ENCODE measurements at places on chromosomes 11 and 22.

DNA sequence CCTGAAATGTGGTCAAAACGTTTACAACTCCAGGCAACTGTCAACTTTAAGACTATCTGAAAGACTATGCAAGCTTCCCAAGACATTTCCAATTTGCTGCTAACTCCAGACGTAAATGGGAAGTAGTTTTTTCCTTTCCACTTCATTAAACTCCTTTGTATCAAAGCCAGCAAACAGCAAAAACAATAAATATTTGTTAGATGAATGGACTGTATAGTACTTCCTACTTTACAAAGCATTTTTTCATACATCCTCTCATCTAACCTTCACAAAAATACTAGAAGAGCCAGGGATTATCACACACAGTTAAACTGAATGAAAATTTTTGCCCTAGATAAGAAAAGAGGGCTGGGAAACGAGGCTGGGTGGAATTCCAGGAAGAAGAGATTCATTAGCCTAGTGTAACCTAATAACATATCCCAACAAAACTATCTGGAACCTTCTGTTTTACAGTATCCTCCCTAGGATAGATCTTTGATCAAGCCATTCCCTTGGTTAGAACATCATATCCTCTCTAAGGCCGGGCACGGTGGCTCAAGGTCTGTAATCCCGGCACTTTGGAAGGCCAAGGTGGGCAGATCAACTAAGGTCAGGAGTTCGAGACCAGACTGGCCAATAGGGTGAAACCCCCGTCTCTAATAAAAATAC, 10.4 kb downstream of the NUP98 start:
- DNase-seq, result no peak

DNA sequence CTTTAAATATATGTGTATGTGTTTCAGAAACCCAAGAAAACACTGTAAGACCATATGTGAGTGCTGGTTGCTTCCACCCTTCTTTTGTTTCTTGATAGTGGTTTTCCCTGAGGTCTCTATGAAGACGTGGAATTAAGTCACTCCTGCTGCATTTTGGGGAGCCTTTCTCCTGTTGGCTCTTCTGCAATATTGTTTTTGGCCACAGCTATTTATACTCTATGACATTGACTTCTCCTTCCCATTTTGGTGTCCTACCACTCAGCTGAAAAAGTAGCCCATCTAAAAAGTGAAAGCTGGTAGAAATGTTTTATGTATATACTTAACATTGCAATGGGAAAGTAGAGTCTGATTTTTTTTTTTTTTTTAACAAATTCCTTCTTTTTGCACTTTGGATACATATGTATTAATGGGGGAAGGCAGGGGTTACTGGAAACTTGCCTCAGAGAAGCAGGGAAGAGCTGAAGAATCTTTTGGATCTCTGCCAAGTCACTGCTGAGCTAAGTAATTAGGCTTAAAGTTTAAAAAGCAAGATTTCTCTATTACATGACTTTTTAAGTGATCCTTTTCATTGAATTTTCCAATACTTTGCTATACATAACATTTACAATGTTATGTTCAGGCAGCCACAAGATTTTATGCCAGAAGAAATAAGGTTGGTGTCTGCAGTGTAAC, 1.8 kb downstream of the TTC17 start:
- DNase-seq, result no peak

- no peak for DNase-seq
These were observed 82.3 kb downstream of the YAP1 start for GRCh38 chr11:102192349-102193066.

DNA sequence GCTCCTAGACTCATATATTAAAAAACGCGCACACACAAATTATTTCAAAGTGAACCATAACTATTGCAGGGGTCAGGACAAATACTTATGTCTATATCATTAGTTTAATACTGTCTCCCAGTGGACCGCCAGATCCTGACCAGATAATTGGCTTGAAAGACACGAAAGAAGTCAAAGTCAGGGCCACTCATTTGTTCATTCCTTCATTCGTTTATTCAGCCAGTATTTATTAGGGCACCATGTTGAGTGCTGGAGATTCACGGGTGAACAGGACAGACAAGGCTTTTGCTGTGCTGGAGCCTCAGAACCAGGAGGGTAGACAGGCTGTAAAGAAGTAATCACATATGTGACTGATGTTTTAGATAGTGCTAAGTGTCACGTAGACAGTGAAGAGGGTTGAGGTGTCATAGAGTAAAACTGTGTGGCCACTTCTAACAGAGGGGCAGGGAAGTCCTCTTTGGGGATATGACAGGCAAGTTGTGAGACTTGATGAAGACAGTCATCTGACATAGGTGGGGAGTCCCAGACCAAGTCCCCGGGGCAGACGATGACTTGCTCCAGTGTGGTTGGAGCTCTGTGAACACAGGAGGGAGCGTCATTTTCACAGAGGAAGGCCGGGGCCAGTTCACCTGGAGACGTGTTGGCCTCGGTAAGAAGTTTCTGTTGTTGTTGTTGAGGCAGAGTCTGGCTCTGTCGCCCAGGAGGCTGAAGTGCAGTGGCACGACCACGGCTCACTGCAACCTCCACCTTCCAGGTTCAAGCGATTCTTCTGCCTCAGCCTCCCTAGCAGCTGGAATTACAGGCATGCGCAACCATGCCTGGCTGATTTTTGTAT, 25.9 kb downstream of the RBX1 start:
- no peak for DNase-seq

- DNase-seq, result peak; percentile 88
These were observed at the start of gene SMTN for GRCh38 chr22:31080848-31081649. Gene SMTN, plus strand, starts transcription at chr22:31081318. Its CDS starts 1,941 bp downstream, at chr22:31083259.

Data from activated CD8-positive, alpha-beta memory T cell treated with anti-CD3 and anti-CD28 coated beads, Interleukin-2, amount 50 U/mL, for 4 hours (primary cell).